ENCODE measurements at places on chromosomes 12 and 14.

DNA sequence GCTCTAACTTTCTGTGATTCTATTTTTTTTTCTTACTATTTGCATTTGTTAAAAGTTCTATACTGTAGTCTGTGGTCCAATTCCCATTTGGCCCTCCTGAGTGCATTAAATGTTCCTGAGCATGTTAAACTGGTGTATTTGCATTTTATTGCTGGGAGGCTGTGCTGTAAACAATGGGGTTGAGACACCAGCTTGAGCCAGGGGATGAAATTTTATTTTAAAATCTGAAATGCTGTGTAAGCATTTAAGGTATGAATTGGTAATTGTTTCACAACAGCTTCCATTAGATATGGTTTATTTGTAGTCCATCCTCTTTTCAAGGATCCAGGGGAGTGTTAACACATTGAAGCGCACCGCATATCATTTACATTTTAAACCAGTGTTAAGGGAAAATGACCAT, 89.9 kb upstream of the RFX4 start:
- no peak for DNase-seq

GRCh38 chr12:26318661-26319068, 123.3 kb downstream of the SSPN start:
- DNase-seq: no peak

DNA sequence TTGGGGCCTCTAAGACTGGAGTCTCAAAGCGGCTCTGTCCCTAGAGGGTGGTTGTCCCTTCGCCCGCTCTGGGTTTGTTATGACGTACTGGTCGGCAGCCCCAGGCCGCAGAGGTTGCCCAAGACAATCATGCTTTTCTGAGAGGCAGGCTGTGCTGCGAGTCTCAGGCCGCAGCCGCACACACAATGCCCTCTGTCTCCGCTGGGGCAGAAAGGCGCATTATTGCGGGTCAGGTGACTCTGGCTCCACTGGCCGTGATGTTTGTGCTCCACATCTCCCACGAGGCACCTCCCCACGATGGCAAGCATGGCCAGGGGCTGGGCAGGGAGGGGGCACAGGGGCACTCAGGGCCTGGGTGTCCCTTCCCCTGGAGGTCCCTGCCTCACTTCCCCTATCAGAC, 21.0 kb upstream of the PLEKHG3 start:
- no peak for DNase-seq

DNA sequence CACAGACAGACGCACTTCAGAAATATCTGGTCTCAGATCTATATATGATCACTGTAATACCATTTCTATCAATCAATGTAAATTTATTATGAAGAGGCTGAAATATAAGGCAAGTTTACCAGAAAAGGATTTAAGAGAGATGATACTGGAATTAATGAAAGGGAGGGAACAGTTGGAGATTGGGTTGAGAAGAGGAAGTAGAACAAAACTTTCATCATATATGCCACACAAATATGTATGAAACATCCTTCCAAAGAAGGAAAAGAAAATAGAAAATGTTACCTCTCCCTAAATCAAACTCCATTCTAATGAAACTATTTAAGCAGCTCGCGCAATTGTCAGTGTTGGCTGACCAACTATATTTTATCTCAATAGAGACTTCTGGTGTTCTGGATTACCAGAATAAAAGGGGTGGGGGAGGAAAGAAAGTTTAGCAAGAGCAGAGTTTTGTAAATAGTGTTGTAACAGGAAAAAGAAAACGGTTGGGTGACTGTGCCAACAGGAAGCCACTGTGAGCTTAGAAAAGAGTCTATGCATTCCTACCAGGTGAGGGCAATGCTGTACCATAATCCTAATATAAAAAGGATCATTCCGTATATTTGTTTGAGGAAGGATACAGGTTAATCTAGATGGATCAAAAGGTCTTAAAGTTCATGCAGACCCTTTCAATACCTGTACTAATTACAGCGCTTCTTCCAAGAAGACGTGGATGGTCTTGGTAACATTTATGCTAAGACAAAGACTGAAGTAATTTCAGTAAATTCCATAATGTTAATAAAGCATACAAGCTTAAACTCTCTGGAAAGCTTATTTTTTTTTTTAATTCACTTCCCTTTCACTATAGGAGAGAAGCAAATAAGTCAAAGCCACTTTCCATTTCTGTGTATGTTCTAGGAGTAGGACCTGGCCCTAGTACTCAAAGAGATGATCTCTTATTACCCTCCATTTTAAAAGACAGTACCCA, 14.5 kb upstream of the LLPH start:
- DNase-seq: no peak
